ENCODE measurements at places on chromosomes 16 and 17.

DNA sequence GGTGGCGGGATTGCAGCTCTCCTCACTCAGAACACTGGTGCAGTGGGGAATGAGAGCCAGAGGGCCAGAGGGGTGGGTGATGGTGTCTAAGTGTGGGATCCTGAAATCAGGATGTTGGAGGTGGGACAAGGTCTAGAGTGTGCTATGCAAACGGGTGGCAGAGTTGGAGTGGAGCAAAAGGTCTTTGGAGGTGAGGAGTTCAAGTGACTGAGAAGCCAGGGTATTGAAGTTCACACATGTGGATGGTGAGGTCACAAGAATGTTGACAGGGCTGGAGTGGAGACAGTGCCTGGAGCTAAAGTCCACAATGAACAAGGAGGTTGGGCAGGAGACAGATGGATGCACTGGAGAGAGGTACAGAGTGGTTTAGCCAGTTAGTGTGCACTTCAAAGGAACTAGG lies 38.3 kb upstream of the MAP3K14 start:
- no peak for DNase-seq

- DNase-seq = no peak
Observed at GRCh38 chr16:19749571-19750080, 31.6 kb downstream of the IQCK start.

GRCh38 chr16:15950161-15950854 lies 892 bp downstream of the ABCC1 start:
- no peak for DNase-seq

- no peak for DNase-seq
Observed at GRCh38 chr16:30488764-30489605, 16.4 kb downstream of the ITGAL start.

GRCh38 chr16:57477531-57478202 lies 8.6 kb downstream of the DOK4 start:
- DNase-seq = no peak

GRCh38 chr17:21214777-21215541 lies 998 bp upstream of the TMEM11 start:
- DNase-seq = no peak

GRCh38 chr16:8849411-8850011 lies 19.3 kb downstream of the CARHSP1 start:
- no peak for DNase-seq

- no peak for DNase-seq
Observed at GRCh38 chr17:31738996-31739699, 119.9 kb downstream of the COPRS start.

GRCh38 chr16:8967132-8967821 lies 3.6 kb upstream of the USP7 start:
- no peak for DNase-seq

DNA sequence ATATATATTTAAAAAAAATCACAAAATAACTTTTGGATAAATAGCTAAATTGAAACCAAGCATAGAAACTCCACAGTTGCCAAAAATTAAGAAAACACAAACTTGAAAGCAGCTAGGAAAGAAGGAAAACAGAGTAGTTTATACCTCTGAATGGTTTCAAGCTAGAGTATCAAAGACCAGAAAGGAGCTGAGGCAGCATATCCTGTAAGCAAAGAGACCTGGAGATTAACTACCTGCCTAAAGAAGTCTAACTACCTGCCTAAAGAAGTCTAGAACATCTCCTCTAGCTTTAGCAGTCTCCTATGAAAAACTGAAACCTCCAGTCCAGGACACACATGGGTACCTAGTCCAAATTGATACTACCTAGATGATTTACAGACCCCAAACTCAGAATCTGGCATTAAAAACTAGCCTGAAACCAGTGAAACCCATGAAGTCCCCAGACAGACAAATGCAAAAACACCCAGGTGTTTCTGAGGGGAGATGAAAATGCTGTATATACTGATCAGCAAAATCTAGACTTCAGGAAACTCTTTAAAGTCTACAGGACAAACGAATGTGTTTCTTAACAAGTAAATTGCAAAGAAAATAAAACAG lies 17.6 kb downstream of the APPBP2 start:
- no peak for DNase-seq

- DNase-seq = no peak
Observed at GRCh38 chr16:85530370-85530739, 82.8 kb upstream of the GSE1 start.

DNA sequence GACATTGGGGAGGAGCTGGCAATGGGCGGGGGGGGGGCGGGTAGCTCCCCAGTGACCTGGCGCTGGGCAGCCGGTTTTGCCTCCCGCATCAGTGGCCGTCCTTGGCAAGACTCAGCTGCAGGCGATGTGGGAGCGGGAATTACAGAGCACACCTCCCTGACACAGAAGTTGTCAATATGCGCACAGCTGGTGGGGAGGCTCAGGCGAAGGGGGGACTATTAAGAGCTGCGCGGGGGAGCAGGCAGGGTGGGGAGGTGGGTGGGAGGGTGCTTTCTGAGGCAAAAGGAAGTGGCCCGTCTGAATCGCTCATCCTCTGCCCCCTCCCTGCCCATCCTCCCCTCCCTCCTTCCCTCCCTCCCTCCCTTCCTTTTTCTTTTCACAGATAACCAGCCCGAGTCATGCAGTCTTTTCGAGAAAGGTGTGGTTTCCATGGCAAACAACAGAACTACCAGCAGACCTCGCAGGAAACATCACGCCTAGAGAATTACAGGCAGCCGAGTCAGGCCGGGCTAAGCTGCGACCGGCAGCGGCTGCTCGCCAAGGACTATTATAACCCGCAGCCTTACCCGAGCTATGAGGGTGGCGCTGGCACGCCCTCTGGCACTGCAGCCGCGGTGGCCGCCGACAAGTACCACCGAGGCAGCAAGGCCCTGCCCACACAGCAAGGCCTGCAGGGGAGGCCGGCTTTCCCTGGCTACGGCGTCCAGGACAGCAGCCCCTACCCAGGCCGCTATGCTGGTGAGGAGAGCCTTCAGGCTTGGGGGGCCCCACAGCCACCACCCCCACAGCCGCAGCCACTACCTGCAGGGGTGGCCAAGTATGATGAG lies 44.0 kb downstream of the SREBF1 start:
- DNase-seq = no peak
